Umbilical cord (tissue), 2 donors: ENCODE measurements at places on chromosomes 11 and 22. TPM values are rescaled to one million over a fixed set of nuclear protein-coding genes. Genes with fewer than 3 reads are reported as not detected.

SCGB1D2 gene
- not detected for total RNA-seq

SYCE3 gene
- not detected for total RNA-seq

SCO2 gene
- not detected for total RNA-seq

NEFH gene
- total RNA-seq: 0.72 TPM

SLC22A12 gene
- total RNA-seq: 2.4 TPM

SERGEF gene
- total RNA-seq: 20.5 TPM

OR8A1 gene
- 7.0 TPM for total RNA-seq

PRDM11 gene
- total RNA-seq: 14.2 TPM

TP53AIP1 gene
- 3.4 TPM for total RNA-seq

ARAP1 gene
- total RNA-seq: 115 TPM

TMEM218 gene
- 48.6 TPM for total RNA-seq

PHF21B gene
- total RNA-seq: 2.2 TPM

TMEM184B gene
- 42.1 TPM for total RNA-seq

- peak; percentile 52 for DNase-seq
Measured at GRCh38 chr11:115598257-115598901, 94.2 kb upstream of the CADM1 start.

DNA sequence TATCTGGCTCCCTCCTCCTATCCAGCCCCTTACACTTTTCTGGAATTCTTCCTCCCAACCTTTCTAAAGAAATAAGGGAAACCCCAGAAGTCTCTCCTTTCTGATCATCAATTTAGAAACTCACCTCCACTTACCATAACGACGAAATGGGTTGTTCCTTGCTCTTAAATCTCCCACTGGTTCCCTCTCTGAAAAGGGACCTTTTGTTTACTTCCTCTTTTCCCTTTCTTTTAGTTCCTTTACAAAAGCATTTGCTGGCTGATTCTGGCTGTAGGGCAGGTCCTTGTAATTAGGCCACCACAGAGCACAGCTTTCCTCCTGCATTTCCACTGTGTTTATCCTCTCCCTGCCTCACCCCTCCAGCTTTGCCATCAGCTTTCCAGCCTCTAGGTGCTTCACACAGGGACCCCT is 12.0 kb downstream of the JAML start:
- no peak for DNase-seq

- DNase-seq: no peak
Measured at GRCh38 chr11:92286709-92287108, 62.1 kb downstream of the FAT3 start.

DNA sequence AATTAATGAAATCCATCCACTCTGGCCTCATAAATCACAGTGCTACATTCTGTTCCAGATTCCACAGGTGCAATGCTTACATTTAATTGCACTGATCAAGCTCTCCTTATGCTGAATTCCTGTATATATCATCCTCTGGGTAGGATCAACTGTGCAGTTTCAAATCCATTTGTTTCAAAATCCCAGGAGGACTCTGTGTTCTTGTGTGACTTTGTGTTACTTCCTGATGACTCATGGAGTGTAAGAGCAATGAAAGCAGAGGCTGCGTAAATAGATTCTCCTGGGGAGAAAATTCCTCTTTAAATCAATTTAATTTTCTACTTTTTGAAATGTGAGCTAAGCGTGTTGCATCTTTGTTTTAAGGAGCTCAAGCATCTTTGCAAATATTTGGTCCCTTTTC is 752.7 kb downstream of the METTL15 start:
- DNase-seq: no peak

DNA sequence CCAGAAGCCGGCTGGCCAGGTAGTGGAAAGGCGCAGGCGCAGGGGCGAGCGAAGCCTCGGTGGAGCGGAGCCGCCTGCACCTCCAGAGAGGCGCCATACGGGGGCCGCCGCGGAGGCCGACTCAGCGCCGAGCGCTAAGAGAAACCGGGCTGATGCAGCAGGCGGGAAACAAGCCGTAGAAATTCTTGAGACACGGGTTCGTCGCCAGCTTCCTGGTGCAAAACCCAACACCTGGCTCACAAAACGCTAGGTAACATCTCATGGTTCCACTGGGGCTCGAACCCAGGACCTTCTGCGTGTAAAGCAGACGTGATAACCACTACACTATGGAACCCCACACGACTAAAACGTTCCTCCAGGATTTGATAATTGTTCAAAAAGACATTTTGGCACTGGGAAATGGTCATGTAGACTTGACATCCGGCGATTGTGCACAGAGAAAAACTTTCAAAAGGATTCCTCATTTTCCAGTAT is 39.1 kb downstream of the OR4D9 start:
- peak; percentile 93 for DNase-seq

GRCh38 chr11:74345420-74345819 is 34.0 kb upstream of the P4HA3 start:
- DNase-seq: no peak

DNA sequence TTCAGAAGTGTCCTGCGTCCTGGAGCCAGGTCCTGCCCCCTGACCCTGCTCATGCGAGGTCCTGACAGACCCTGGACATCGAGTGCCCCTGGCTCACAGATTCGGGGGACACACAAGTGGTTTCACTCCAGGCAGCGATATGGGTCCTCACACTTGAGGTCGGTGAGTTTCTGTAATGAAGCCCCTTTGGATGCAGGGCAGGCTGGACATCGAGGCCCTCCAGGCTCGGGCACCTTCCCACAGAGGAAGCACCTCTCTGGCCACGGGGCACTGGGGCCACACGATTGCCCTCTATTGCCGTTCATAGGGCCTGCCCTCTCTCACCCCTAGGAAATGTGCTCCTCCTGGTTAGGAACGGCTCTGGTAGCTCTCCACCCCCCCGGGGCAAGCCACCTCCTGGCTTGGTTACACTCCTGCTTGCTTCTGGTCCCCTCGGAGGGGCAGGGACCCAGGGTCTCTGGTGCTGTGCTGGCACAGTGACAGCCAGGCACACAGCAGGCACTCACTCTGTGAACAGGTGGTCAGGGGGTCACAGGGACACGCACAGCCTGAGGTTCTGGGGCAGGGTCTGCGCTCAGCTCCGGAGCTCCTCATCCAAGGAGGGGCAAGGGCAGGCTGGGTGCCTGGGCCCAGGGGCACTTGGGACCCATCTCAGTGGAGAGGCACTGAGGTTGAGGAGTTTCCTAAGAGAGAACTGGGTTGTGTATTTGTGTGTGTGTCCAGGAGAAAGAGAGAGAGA is 907.7 kb downstream of the BRD1 start:
- no peak for DNase-seq

DNA sequence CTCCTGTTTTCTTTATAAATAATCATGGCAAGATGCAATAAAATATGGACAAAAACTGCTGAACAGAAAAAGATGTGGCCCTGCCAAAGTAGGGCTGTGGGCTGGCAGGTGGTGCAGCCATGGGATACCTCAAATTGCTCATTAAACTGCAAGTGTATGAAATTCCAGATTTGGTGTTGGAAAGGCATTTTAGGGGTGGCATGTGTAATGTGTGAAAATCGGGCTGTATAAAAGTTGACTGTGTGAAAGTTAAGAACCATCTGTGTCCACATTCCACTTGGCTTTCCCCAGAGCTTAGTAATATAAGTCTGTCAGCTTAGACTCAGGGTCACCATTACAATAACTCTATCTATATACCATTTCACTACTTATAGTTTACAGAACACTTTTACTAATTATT is 34.8 kb upstream of the FZD4 start:
- DNase-seq: no peak

DNA sequence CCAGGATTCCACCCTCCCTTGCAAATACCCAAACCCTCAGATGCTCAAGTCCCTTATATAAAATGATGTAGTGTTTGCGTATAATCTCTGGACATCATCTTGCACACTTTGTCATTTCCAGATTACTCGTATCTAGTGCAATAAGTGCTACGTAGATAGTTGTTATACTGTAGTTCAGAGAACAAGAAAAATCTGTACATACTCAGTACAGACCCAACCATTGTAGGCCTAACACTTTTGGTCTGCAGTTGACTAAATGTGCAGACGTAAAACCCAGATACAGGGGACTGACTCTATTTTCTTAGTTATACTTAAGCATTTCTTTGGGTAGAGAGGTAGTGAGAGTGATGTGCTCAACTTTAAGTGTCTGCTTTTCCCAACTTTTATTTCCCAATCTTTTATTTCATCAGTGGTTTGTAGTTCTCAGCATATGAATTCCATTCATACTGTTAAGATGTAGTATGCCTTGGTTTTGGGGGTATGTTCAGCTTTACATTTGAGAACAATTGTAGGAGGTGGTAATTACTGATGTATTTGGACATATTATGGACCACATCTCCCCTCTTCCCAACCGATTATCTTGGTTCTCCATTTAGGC is 43.9 kb downstream of the DDX6 start:
- peak; percentile 45 for DNase-seq

GRCh38 chr22:44271010-44271500 is 41.7 kb downstream of the SHISAL1 start:
- DNase-seq: no peak

GRCh38 chr22:27247701-27248434 is 553.7 kb downstream of the MN1 start:
- peak; percentile 68 for DNase-seq

- no peak for DNase-seq
Measured at GRCh38 chr11:45384711-45385241, 98.6 kb upstream of the SYT13 start.

DNA sequence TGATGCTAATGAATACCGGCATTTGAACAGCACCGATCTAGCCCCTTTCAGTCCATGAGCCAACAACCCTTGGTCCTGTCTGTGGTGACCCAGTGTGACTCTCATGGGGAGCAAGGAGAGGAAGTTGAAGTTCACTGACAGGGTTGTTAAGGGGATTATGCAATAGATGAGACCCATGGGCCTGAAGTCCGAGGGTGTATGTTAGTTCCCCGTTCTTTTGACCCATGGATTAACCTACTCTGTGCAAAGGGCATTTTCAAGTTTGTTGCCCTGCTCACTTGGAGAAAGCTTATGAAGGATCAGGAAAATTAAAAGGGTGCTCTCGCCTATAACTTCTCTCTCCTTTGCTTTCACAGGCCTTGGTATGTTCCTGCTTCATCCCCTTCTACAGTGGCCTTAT is 4.9 kb downstream of the PNPLA3 start:
- DNase-seq: peak; percentile 13

GRCh38 chr11:19432370-19433061 is 191.8 kb upstream of the E2F8 start:
- peak; percentile 13 for DNase-seq

DNA sequence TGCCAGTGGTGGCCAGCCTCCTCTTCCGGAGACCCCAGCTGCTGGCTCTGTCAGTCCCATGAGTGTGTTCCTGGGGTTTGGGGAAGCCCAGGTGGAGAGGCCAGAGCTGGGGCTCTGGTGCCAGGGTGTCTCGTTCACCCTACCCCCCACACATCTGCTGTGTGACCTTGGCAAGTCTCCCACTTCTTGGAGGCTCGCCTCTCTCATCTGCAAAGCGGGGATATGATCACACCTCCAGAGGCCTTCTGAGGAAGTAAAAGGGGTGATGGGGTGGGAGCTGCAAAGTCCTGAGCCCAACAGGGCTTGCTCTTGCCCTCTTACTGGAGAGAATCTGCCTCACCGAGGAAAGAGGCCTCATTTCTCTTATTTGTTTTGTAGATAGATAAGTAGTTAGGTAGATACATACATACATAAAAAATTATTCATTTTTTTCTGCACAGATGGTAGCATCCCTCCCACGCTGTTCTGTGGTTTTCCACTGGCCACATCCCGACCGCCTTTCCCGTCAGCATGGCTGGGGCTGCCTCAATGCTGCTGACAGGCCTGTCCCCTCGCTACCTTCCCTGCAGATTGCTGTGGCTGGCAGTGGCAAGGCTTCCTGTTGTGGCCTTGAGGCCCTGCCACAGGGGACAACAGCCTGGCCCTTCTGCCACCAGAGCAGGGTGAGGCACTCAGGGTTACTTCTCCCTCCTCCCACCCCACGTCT is 23.9 kb downstream of the MYO7A start:
- DNase-seq: no peak

GRCh38 chr11:68843052-68843561 is 1.4 kb upstream of the CPT1A start:
- DNase-seq: peak; percentile 29

GRCh38 chr11:2589538-2589934 is 110.3 kb downstream of the KCNQ1OT1 start:
- DNase-seq: no peak

- DNase-seq: no peak
Measured at GRCh38 chr11:18615628-18616392, 16.2 kb downstream of the MISFA start.

GRCh38 chr22:44591146-44591790 is 93.2 kb upstream of the RTL6 start:
- no peak for DNase-seq

DNA sequence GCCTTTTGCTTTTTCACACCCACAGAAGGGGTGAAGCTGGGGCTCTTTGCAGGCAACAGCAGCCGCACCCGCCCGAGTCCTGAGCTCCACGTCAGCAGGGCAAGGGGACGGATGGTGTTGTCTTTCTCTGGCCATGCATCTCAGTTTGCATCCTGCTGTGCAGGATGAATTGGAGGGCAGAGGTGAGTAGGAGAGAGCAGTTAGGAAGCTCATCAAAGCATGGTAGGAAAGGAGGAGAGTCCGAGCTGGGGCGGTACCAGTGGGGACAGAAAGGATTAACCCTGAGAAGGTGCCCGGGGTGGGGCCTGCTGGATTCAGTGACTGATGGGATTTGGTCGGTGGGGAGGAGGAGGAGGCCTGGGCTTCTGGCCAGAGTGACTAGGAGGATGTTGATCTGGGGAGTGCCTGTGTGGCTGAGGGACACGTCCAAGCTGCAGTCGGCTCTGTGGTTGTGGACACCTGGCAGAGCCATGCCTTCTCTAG is 14.6 kb downstream of the FAM83F start:
- DNase-seq: no peak

DNA sequence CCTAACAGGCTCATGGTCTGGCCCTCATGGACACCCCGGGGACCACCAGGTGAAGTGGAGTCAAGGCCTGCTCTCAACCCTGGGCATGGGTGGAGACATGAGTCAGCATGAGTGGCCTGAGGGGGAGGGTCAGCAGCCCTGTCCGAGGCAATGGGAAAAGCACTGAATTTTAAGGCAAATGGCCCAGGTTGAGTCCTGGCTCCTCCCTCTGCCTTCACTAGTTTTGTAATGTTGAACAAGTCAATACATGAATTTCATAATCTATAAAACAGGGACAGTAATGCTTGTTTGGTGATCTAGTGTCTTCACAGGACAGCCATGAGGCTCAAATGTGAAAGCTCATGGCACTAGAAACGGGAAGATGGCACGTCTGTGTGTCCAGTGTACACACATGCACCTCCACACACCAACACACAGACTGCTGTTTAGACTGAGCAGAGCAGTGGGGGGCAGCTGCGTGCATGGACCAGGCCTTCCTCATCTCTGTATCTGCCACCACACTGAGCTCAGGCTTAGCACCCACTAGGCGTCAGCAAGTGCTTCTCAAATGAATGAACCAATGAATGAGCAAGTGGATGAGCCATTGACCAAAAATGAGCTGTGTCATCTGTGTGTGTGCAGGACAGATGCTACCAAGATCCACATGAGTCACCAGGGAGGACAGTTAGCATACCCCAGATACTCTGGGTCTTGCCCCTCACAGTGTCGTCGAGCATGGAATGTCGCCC is 63.4 kb downstream of the NRXN2 start:
- DNase-seq: no peak

DNA sequence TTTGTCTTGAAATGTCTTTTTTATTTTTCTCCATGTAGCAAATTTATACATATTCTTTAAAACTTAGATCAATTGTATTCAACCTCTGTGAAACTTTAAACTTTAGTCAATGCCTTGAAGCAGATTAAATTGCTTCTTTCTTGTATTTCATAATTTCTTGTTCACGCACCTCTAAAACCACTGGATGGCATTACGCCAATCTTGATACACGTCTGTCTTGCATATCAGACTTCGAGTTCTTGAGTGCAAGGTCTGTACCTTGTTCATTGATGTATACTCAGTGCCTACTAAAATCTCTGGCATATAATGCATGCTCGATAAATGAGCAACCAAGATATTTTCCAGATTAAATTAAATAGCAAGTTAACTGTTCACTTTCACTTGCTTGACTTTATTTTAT is 236.8 kb downstream of the CASP12 start:
- DNase-seq: no peak
